ENCODE measurements at places on chromosomes 6 and 20.

- no peak for DNase-seq
Measured at GRCh38 chr6:130385064-130385695, 19.4 kb downstream of the TMEM200A start.

- DNase-seq: no peak
Measured at GRCh38 chr6:158635427-158636073, 9.0 kb downstream of the DYNLT1 start.

- no peak for DNase-seq
Measured at GRCh38 chr6:146870760-146871159, 272.0 kb downstream of the ADGB start.

DNA sequence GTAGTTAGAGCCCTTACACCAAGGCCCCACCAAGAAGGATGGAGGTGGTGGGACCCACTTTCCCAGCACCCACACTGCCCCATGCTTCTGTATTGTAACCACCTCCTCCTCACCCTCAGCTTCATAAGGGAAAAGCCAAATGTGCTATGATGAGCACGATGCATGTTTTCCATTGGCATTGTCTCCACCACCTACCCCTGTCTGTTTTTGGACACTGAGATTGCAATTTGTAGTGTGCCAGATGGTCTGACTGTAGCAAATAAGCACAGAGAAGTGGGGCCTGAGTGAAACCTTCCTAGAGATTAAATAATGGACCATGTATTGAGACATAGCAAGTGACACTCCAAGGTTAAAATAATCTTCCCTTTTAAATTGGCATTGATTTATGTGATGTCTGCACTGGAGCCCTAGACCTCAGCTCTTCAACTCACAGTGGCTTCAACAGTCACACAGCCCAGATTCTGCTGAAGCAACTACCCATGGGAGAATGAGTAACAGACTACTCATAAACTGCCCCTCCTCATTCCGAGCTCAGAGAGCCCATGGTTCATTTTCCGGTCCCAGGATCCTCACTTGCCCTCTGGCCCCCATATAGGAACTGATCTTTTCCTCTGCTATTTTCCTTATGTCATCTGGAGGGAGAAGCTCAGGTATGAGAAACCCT lies 177.9 kb downstream of the COL9A1 start:
- DNase-seq: no peak

DNA sequence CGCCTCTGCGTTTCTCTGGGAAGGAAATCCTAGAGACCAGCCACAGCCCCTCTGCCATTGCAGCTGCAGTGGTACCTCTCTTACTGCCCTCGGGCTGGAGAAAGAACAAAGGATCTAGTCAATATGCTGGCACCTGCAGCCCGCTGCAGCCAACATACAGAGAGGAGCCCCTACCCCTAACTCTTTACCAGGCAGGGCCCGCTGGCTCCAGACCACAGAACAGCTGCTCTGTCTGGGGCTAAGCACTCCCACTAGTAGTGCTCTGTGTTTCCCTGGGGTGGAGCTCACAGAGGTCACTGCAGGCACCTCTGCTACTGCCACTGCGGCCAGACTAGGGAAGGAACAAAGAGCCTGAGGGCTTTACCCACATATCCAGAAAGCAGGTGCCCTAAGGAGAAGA lies 93.8 kb upstream of the IMPG1 start:
- no peak for DNase-seq

GRCh38 chr6:109204511-109204910 lies 109.2 kb downstream of the CEP57L1 start:
- no peak for DNase-seq

All from vagina (tissue), 2 donors.